ENCODE measurements at places on chromosomes 1 and 21.
A peak's percentile ranks its signal among the peaks of the same experiment; 100 is the strongest.

- DNase-seq = peak; percentile 69
Observed at GRCh38 chr1:226125097-226125630, 61.4 kb downstream of the ACBD3 start.

GRCh38 chr1:1989102-1989542, 14.5 kb downstream of the CFAP74 start:
- DNase-seq = no peak

DNA sequence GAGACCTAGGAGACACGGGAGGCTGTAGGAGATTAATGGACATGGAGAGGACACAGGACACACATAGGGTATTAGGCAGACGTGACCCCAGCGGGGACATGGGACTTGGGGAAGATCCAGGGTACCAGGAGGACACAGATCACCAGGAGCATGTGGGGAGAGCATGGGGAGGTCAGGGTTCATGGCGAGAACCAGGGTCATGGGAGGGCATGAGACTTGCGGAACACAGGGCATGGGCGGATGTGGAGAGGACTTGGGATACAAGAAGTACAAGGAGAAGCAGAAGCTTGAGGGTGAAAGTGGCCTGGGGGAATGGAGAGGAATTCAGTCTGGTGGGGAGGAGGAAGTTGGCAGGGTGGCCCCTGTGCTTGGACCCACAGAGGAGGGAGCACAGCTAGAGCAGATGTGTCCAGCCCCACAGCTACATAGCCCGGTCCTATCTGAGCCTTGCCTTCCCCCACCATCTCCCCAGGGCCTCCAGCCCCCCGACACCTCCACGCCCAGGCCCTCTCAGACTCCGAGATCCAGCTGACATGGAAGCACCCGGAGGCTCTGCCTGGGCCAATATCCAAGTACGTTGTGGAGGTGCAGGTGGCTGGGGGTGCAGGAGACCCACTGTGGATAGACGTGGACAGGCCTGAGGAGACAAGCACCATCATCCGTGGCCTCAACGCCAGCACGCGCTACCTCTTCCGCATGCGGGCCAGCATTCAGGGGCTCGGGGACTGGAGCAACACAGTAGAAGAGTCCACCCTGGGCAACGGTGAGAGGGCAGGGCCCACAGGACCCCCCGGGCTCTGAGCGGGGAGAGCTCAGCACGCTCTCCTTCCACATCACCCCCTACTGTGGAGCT, 12.1 kb downstream of the TIE1 start:
- no peak for DNase-seq

GRCh38 chr1:83318366-83318765, 680.6 kb downstream of the TTLL7 start:
- peak; percentile 66 for DNase-seq

DNA sequence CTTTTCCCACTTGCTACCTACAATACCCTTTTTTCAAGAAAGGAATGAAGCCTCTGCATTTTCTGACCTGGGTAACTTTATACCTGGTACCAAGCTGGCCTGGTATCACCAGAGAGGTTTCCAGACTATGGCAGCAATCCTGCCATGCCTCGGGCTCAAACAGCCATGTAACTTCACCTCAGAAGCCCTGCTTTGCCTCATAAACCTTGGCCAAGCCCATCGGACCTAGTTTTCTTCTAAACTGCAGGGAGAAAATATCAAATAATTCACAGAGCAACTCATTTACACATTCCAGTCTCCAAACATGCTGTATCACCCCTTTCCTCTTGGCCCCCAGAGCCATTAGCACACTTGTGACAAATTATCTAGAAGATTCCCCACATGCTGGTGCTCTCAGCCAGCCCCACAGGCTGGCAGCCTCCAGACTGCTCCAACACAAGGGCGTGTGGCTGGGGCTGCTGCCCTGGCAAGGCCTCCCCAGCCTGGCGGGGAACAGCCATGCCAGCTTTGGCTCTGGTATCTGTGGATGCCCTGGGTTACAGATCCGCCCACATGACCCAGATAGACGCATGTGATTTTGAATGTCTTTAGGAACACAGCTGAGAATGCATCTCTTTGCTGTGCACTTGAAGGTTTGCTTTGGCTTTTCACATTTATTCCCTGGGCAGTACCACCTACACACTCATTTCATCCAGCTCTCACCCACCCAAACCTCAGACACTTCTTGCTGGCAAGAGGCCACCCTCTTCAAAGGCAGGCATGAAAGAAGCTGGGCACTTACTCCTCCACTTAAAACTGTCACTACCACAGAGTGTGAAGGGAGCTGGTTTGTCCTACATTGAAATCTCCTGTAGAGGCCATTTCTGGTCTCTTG, 70.0 kb upstream of the BCAR3 start:
- no peak for DNase-seq

- DNase-seq = no peak
Observed at GRCh38 chr1:153305682-153306081, 7.1 kb downstream of the PGLYRP3 start.

DNA sequence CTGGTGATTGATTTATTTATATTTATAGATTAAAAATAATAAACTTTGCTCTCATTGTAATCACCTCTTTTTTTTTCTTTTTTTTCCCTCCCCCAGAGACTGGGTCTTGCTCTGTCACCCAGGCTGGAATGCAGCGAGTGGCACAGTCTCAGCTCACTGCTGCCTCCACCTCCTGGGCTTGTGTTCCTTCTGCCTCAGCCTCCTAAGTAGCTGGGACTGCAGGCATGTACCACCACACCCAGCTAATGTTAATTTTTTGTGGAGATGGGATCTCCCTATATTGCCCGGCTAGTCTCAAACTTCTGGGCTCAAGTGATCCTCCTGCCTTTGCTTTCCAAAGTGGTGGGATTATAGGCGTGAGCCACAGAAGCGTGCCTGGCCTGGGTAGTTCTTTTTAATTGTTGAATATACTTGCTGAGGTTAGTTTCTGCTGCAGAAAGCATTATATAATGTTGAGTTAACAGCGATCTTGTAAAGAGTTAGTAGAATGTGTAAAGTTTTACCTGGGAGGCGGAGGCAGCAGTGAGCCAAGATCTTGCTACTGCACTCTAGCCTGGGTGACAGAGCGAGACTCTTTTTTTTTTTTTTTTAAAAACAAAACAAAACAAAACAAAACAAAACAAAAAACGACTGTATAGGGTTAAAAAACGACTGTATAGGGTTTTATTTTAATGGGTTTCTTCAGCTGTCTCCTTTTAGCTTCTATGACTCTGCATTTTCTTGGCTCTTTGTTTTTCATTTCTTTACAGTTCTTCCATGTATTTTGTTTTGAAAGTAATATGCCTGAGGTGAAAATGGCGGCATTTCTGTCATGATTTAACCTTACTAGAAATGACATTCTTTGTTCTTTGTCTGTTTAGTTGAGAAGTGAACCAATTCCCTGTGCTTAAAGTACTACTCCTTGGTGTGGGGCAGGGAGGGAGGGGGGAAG, 82.7 kb downstream of the CAMTA1 start:
- no peak for DNase-seq

DNA sequence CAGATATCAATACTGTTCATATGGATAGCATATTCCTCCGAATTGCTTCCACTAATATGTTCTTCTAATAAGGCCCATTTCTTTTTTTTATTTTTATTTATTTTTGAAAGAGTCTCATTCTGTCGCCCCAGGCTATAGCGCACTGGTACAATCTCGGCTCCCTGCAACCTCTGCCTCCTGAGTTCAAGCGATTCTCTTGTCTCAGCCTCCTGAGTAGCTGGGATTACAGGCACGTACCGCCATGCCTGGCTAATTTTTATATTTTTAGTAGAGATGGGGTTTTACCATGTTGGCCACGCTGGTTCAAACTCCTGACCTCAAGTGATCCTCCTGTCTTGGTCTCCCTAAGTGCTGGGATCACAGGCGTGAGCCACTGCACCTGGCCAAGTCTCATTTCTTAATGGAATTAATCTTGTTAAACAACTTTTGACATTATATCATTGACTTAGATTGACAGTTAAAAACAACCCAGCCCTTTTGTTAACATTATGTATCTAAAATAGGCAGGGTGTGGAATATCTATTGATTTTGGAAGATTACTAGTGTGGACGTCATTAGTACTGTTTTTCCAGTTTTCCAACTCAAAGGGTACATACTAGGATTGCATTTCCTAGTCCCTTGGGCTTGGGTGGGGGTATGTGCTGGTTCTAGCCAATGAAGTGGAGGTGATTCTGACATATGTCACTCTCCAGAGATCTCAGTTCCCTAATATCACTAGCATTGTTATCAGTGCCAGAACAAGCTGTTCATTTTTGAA, 281.4 kb downstream of the GRIK1 start:
- no peak for DNase-seq

GRCh38 chr1:171613282-171613681, 8.8 kb upstream of the MYOCOS start:
- no peak for DNase-seq
